ENCODE measurements at places on chromosomes 7 and 10.

DNA sequence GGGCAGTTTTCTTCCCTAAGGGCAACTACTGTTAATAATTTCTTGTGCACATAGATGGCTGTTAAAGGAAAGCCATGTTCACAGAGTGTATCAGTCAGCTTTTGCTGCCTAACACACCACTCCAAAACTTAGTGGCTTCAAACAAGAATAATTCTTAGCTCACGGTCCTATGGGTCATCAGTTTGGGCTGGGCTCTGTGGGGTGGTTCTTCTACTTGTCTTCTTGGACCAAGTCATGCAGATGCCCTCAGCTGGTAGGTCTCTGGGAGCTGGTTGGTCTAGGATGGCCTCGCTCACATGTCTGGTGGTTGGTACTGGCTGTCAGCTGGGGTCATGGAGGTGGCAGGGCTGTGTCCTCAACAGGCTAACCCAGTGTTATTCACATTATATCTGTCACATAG is 39.6 kb downstream of the TBATA start:
- no peak for DNase-seq

DNA sequence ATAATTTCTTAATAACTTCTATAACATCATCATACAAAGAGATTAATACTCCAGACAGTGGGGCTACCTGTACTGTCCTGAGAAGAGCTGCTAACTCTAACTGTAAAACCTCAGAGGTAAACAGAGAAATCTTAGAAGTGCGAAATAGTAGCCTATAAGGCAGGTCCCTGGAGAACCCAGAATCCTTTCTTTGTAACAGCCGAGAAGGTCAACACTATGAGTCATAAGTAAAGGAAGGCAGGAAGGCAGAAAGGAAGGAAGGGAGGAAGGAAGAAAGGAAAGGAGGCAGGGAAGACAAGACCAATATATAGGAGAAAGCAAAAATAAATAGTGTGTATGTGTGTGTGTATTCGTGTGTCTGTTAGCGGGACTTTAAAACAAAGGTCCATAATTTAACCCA is 540.6 kb downstream of the ZWINT start:
- no peak for DNase-seq

- no peak for DNase-seq
Observed at GRCh38 chr7:44132039-44132438, 8.7 kb upstream of the POLD2 start.

GRCh38 chr10:129332476-129332875 is 134.6 kb upstream of the MGMT start:
- DNase-seq = no peak

GRCh38 chr7:144738708-144739314 is 97.0 kb downstream of the TPK1 start:
- DNase-seq = no peak

GRCh38 chr10:101140084-101140949 is 9.2 kb downstream of the TLX1 start:
- no peak for DNase-seq

GRCh38 chr10:93462371-93462770 is 19.8 kb downstream of the MYOF start:
- DNase-seq = no peak

DNA sequence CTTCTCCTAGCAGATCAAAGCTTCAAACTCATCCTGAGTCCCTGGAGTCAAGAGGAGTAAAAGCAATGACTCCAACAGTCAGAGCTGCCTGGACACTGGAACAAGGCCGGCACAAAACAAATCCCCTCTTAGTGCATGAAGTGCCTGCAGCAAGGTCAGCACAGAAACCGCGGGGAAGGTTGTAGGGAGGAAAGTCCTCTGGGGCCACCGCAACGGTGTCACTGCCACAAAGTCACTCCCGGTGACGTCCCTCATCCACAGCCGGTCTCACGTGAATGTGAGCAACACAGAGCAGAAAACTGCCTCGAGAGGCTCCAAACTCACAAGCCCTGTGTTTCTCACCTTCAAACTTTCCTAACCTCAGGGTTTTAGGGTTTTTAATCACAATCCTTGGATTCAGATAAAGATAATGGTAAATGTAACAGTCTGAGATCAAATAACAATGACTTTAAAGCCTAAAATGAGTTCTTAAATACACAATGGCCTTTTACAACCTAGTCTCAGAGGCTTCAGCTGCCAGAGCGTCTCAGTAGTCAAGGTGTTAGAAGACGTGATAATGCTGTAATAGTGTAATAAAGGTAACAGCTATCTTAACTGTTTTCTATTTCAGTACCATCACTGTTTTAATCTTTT is 274.3 kb downstream of the ZMYND11 start:
- DNase-seq = no peak

- no peak for DNase-seq
Observed at GRCh38 chr10:133276100-133276434, 601 bp downstream of the ADAM8 start.

GRCh38 chr10:47116445-47116844 is 183.6 kb upstream of the GDF10 start:
- DNase-seq = no peak

- DNase-seq = no peak
Observed at GRCh38 chr10:124768791-124769190, 22.9 kb downstream of the EEF1AKMT2 start.

DNA sequence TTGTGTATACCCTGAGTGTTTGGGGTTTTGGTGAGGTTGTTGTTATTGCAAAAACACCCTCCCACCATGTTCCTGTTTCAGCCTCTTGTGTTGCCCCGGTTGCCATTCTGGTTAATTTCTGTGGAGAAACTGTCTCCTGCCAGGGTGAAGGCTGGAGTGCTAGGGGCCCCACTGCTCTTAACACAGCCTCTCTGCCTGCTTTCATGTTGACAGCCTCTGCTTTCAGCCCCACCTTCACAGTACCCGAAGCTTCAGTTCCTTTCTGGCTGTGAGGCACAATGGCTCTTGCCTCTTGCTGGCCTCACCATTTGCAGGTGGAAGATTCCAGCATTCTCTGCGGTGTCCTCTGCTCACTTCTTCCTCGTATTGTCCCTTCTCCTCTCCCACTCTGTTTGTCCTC is 19.2 kb downstream of the SLC18A2 start:
- DNase-seq = no peak

GRCh38 chr10:100531761-100532160 is 2.1 kb upstream of the NDUFB8 start:
- no peak for DNase-seq

All from T-helper 17 cell (primary cell).